A549 treated with dexamethasone at 1 μM for 4 hours (cell line): ENCODE measurements at places on chromosomes 4 and X. TPM values are rescaled to one million over a fixed set of nuclear protein-coding genes. Genes with fewer than 3 reads are reported as not detected.

The GLOD5 gene
- not detected in 5 replicates for total RNA-seq

The MSMO1 gene
- total RNA-seq, result 17.1 to 24.1 TPM (median 20.8 TPM) in 5 replicates

The TRPC3 gene
- total RNA-seq, result 0.04 to 0.11 TPM (median 0.09 TPM) in 5 replicates

The SMIM31 gene
- 0.14 to 0.17 TPM in 2 of 5 replicates, not detected in the others for total RNA-seq

The DMRTC1 gene
- total RNA-seq, result not detected in 5 replicates
